IMR-90 (cell line): ENCODE measurements at places on chromosomes 12 and 14. TPM values are rescaled to one million over a fixed set of nuclear protein-coding genes. Genes with fewer than 3 reads are reported as not detected.

TAS2R9 gene
- total RNA-seq, result under 0.01 TPM in 1 of 2 replicates, not detected in the other

DPPA3 gene
- not detected in 2 replicates for total RNA-seq

- no peaks in the 10 kb centered on the region for H3K4me1 ChIP-seq
- H3K4me3 ChIP-seq, result no peak overlapping the region
- peaks cover 4% of the 10 kb centered on the region for H3K27me3 ChIP-seq
- DNase-seq, result no peak
- no peak overlapping the region for H3K27ac ChIP-seq
Observed at GRCh38 chr12:66449531-66449930, 147.2 kb downstream of the HELB start.

CALM1 gene
- total RNA-seq, result 72.9 and 206 TPM in 2 replicates

- H3K27ac ChIP-seq, result no peak overlapping the region
- no peaks in the 10 kb centered on the region for H3K27me3 ChIP-seq
- DNase-seq, result no peak
- peaks cover 4% of the 10 kb centered on the region for H3K36me3 ChIP-seq
- peaks cover 2% of the 10 kb centered on the region for H3K4me1 ChIP-seq
Observed at GRCh38 chr12:93407054-93407962, 29.6 kb downstream of the NUDT4 start.
